Calu3 (cell line): ENCODE measurements at places on chromosomes 6 and 20. TPM values are rescaled to one million over a fixed set of nuclear protein-coding genes. Genes with fewer than 3 reads are reported as not detected.

CCN6 gene
- not detected in 2 replicates for total RNA-seq

- no peak for DNase-seq
- H3K4me1 ChIP-seq = peaks cover 8% of the 10 kb centered on the region
- H3K4me3 ChIP-seq = no peak overlapping the region
- no peak overlapping the region for H3K27ac ChIP-seq
- H3K27me3 ChIP-seq = no peaks in the 10 kb centered on the region
- no peaks in the 10 kb centered on the region for H3K36me3 ChIP-seq
Observed at GRCh38 chr6:4901386-4902061, 102.3 kb downstream of the RPP40 start.

DNA sequence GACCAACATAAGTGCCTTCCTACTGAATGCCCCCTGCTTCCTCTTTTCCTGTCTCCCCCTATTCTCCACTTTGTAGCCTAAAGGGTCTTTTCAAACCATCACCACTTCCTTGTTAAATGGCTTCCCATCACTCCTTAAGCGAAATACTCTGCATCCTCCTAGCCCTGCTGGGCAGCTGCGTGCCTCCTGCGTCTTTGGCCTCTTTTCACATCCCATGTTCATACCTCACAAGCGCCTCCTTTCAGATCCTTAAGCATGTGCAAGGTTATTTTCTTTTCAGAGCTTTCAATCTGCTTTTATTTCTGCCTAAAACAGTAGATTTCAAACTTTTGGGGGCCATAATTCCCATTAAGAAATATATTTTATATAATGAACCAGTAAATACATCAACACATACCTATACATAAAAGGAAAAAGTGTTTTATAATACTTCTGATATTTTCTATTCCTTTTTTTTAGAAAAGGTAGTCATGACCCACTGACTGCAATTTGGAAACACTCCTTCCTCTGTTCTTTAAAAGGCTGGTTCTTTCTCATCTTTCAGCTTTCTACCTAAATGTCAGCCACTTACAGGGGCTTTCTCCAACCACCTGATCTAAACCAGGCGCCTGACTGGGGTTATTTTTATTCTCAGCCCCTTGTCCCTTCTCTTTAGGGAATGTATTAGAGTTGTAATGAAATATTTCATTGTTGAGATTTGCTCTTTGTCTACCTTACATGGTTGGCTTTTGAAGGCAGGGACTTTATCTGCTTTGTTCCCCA is 84.1 kb downstream of the PRDM1 start:
- H3K27ac ChIP-seq = no peak overlapping the region
- no peaks in the 10 kb centered on the region for H3K36me3 ChIP-seq
- H3K4me1 ChIP-seq = no peaks in the 10 kb centered on the region
- H3K4me3 ChIP-seq = no peak overlapping the region
- DNase-seq = no peak

- peaks cover 3% of the 10 kb centered on the region for H3K4me1 ChIP-seq
- DNase-seq = no peak
- no peaks in the 10 kb centered on the region for H3K27me3 ChIP-seq
- no peak overlapping the region for H3K27ac ChIP-seq
Observed at GRCh38 chr20:16533502-16533901, 39.7 kb downstream of the KIF16B start.
